ENCODE measurements at places on chromosomes 2 and 18. TPM values are rescaled to one million over a fixed set of nuclear protein-coding genes. Genes with fewer than 3 reads are reported as not detected.

GRCh38 chr2:161432107-161432506 is 16.0 kb downstream of the TBR1 start:
- no peak for ATAC-seq

Gene DNAJC5G
- total RNA-seq = not detected

GRCh38 chr2:69816923-69817542 is 12.4 kb upstream of the GMCL1 start:
- ATAC-seq = peak; percentile 35

DNA sequence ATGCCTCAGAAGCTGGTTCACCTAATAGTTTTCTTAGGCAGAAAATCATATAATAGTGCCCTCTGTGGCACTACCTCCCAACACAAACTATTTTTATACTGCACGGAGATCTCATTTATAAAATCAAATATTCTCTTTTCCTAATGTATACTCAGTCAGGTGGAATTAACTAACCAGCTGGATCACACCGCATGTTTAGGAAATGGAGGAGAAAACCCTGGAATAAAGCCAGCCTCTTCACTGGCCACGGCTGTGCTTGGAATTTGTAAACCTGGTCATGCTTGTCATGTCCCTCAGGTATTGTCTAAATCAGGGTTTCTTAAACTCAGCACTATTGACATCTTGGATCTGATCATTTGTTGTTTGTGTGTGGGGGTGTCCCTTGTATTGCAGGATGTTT is 85.6 kb downstream of the DOCK10 start:
- no peak for ATAC-seq

DNA sequence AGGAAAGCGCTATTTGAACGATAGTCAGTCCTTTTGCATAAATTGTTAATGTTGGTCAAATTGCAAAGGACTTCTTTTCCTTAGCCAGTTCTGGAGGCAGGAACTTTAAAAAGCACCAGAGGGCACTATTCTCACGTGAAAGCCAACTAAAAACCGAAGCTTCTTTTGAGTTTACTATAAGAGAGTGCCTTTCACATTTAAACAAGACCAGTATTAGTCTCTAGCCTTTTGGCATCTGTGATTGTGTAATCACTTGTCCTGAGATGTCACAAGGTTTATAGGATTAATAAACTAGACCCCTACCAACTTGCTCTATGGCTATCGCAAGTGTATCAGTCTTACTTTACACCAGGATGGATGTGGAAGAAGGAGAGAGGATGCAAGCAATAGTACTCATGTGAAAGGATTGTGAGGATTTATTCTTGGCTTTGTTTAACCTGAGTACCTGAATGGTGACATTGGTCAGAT is 14.4 kb upstream of the STAT4 start:
- peak; percentile 92 for ATAC-seq

Gene DUSP2
- total RNA-seq = 1.1 TPM

DNA sequence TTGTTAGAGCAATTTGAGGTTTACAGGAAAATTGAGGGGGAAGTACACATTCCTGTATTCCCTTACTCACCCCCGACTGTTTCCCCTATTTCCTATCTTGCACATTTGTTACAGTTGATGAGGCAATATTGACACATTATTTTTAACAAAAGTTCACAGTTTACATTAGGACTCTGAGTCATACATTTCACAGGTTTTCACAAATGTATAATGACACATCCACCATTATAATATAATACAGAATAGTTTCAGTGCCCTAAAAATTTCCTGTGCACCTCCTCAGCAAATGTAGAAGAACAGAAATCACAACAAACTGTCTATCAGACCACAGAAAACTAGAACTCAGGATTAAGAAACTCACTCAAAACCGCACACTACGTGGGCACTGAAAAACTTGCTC is 160.6 kb upstream of the RMP24 start:
- no peak for ATAC-seq

GRCh38 chr2:39534095-39534711 is 97.1 kb upstream of the MAP4K3 start:
- peak; percentile 8 for ATAC-seq

Gene MYCN
- total RNA-seq = not detected

Gene IL36G
- total RNA-seq = 0.54 TPM

DNA sequence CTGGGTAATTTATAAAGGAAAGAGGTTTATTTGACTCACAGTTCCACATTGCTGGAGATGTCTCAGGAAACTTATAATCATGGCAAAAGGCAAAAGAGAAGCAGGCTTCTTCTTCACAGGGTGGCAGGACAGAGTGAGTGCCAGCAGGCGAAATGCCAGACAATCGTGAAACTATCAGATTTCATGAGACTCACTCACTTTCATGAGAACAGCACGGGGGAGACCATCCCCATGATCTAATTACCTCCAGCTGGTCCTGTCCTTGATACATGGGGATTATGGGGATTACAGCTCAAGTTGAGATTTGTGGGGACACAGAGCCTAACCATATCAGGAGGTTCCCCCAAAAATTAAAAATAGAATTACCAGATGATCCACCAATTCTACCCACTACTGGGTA is 675.5 kb upstream of the SLC8A1 start:
- ATAC-seq = no peak

GRCh38 chr2:12490641-12491040 is 226.1 kb upstream of the TRIB2 start:
- ATAC-seq = no peak

Gene PROC
- total RNA-seq = 0.91 TPM

GRCh38 chr18:72155327-72155726 is 388.8 kb downstream of the CBLN2 start:
- no peak for ATAC-seq

GRCh38 chr2:120625865-120626560 is 109.7 kb upstream of the GLI2 start:
- no peak for ATAC-seq

DNA sequence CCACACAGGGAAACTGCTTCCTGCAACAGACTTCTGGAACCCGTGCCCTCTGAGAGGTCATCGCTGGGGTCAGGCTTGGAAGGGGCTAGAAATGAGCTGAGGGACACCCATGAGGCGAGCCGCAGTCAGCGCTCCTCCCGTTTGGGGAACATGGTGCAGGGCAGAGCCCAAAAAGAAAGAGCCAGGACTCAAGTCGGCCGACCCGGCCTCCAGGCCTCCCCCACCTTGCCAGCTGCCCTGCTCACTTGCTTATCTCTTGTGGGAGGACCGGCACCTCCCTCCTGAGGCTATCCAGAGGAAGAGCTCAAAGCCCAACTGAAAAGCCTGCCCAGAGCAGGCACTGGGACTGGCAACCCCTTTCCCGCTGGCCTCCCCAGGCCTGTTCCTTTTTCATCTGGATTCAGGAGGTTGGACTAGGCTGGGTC is 43.6 kb downstream of the SCTR start:
- no peak for ATAC-seq

GRCh38 chr2:40734797-40735196 is 282.9 kb upstream of the SLC8A1 start:
- ATAC-seq = no peak

GRCh38 chr18:7133181-7133580 is 15.6 kb upstream of the LAMA1 start:
- ATAC-seq = no peak

GRCh38 chr2:68225119-68225632 is 27.2 kb downstream of the PPP3R1 start:
- no peak for ATAC-seq

- no peak for ATAC-seq
Observed at GRCh38 chr2:162111958-162112850, 38.2 kb upstream of the DPP4 start.

DNA sequence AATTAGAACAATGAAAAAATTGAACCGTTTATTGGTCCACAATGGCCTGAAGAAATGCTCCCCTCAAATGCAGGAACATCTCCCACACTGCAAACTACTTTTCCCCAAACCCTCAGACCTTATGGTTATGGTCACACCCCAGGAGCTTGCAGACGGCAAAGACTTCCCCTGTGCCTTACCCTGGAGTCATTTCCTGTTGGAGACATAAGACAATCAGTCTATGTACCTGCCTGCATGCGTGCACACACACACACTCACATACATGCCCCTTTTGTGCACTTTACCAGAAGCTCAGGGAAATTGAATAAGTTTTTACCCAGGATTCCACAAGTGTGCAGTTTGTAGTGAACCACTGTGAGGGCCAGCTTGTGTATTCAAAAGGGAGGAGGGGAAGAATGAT is 281.9 kb upstream of the CELF4 start:
- ATAC-seq = no peak

DNA sequence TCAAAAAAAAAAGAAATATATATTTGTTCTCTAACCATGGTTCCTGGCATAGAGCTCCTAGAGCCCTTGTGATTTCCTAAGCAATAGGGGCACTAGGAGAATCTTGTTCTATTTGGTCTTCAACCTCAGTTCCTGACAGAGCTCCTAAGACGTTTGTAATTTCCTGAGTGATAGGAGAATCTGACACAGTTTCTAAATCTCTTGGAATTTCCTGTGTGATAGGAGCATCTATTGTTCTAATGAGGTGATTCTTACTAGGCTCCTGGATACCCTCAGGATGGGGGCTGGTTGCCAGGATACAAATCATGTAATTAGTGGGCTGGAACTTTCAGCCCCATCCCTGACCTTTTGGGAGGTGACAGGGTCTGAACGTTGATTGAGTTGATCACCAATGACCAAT is 245.8 kb downstream of the ZEB2 start:
- ATAC-seq = no peak

GRCh38 chr18:5980721-5981120 is 85.4 kb upstream of the TMEM200C start:
- no peak for ATAC-seq

DNA sequence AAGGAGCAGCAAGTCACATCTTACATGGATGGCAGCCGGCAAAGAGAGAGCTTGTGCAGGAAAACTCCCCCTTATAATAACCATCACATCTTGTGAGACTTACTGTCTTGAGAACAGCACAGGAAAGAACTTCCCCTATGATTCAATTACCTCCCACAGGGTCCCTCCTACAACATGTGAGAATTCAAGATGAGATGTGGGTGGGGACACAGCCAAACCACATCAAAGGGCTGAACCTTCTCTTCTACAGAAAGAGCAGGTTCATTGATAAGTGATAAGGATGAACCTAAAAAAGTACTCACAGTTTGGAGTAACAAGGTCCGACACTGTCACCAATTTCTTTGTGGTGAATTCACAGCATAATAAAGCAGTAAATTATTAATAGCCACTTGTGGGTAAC is 422.2 kb upstream of the FSIP2 start:
- no peak for ATAC-seq

Gene SNTG2
- total RNA-seq = 1.0 TPM

DNA sequence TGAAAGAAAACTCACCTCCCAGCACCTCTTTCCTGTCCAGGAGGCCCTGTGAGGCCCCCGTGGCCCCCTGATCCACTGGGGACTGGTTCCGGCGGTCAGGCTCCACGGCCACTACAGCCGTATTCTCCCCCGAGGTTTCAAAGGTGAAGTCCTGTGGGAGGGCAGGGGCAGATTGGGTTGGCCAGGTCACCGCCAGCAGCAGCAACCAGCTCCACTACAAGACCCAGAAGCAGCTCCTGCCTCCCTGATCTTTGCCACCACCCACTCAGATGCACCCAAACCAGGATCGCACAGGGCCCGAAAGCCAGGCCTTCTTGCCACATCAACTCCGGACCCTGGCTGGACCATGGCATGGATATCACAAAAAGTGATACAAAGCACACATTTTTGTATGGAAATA is 21.9 kb downstream of the SDC1 start:
- ATAC-seq = no peak
